ENCODE measurements at places on chromosomes 1 and 21.

DNA sequence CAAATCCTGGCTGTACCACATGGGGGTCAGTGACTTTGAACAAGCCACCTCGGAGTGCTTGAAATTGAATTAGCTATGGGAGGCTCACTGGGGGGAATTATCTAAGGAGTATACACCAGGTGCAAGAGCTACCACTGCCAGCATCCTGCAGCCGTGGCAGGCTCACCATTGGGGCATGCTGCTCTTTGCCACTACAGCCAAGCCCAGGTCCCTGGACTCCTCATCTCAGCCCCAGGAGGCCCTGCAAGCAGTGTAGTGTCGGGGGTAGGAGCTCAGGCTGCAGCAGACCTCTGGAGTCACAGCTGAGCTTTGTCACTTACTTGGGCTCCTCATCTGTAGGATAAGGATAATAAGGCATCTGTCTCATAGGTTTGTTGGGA lies 35.3 kb downstream of the ACOT11 start:
- DNase-seq = no peak

DNA sequence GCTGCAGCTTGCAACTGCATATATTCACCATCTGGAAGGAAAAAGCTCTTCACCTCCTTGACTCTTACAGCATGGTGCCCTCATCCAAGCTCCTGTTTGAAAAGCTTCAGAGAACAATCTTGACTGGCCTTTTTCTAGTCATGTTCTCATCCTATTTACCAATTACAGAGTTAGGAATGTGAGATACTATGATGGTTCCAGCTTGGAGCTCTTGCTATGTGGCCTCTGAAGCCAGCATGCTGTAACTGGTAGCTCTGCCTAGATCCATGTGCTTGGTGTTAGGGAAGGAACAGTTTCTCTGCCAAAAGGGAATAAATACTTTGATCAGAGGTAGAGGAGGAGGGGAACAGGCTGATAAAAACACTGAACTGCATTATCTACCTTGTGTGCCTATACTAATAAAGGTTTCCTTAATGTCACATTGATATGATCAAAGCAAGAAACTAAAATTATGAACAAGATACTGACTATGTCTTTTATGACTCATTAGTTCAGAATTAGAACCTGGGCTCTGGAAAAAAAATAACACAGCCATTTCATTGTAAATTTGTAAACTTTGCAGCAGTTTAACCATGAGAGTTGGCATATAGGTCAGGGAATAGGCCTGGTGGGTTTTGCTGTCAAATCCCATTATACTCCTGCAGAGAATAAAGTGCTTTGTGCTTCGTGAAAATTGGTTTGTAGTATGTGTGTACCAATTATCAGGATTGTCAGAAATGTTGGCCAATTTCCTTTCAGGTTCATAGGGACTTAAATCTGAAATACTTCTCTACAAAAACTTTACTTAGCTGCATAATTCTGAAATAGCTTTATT lies 92.7 kb downstream of the LEPR start:
- DNase-seq = no peak

DNA sequence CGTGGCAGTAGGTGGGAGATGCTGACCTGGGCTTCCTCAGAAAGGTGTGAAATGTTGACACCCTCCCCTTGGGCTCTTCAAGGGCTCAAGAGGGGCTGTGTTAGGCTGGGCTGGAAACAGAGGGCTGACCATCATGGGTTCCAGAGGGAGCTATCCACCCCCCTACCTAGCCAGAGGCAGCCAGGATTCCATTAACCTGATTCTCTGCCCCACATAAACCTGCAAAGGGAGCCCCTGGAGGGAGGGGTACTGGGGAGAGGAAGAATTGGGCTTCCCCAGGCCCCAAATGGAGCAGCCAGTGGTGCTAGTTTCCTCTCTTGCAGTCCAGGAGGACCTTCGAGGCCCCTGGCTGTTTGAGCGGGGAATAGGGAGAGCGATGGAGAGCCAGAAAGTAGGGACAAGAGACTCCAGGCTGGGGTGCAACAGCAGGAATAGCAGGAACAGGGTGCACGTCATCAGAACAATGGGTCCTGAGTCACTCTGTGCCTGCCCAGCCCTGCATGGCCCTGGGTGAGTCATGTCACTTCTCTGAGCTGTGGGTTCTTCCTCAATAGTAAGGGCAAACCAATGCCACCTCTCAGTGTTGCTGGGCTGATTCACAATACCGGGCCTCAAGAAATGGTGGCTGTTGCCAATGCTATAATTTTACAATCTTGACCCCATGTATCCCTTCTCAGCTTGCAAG lies 121.2 kb downstream of the EPHB2 start:
- peak; percentile 30 for DNase-seq

GRCh38 chr1:109441069-109441468 lies 14.8 kb upstream of the PSMA5 start:
- DNase-seq = no peak

- DNase-seq = no peak
These were observed 24.1 kb downstream of the METTL13 start for GRCh38 chr1:171805395-171806115.

DNA sequence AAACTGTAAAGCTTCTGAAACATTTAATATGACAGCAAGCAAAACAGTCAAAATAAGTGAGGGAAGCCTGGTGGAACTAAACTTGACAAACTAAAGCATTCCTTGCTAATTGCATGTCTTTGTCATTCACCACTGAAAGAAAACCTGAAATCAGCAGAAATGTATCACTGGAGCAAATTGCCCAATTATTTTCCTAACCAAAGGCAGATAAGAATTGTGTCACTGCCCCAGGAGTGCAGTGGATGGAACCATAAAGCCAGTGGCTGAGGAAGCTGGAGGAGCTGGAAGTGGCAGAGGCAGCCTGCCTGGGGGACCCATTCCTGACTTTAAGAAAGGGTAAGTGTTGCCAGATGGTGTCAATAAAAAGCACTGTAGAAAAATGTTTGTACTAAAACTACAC lies 2.7 kb upstream of the SLC30A10 start:
- DNase-seq = no peak

GRCh38 chr21:33380483-33380998 lies 22.7 kb upstream of the IFNGR2 start:
- DNase-seq = peak; percentile 92

GRCh38 chr1:97505816-97506215 lies 415.0 kb downstream of the DPYD start:
- DNase-seq = no peak

GRCh38 chr1:201982082-201982622 lies 296 bp upstream of the RNPEP start:
- DNase-seq = peak; percentile 73

- DNase-seq = no peak
These were observed 293.9 kb downstream of the SDCCAG8 start for GRCh38 chr1:243549791-243550190.

- no peak for DNase-seq
These were observed 313.5 kb downstream of the DISC1 start for GRCh38 chr1:231940116-231940515.

- no peak for DNase-seq
These were observed 60.1 kb upstream of the DUSP10 start for GRCh38 chr1:221801773-221802516.

GRCh38 chr1:80047791-80048190 lies 1041.3 kb upstream of the ADGRL4 start:
- DNase-seq = no peak

DNA sequence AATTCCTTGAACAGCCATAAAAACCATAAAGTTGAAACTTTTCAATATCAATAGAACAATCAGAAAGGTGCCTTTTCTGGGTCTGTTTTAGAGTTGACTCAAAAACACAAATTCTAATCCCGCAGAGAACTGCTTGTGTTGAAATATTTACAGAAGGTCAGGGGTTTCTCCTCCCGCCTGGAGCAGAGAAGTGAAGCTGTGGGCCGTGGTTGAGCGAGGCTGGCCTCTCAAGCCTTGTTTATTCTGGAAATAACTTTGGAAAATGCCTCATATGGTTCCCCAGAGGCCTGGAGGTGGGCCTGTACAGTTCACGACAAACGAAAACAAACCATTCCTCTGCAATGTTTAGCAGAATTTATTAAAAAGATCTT lies 90.8 kb upstream of the ERRFI1 start:
- DNase-seq = no peak

DNA sequence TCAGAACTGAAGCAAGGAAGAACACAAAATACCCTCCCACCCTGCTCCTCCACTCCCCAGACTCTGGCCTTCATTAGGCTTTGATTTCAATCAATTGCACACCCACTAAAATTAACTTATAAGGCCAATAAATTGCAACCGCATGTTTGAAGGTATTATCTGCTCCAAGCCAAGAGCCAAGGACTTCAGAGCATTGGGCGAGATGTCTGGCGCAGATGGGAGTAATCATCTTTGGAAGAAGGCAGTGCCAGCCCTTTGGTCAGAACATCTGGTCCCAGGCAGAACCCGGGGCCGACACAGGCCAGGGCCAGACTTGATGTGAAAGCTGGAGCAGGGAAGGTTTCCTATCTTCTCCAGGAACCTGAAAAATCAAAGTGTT lies 60.0 kb downstream of the SLC66A1 start:
- DNase-seq = no peak

DNA sequence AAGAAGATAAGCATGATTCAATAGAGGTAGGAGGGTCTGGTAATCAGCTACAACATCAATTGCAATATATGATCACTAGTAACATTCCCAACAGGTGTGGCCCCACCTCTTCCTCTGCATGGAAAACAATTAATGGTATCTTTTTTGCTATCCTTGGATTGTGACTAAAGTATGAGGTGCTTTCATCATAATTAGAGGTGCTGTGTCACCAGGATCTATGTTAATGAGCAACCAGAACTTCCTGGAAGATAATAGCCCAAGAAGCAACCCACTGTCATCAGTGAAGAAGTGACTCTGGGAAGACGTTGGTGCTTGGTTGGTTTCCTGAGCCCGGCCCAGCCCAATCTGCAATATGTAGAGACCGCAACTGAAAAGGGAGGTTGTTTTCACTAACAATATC lies 167.2 kb downstream of the SETD4 start:
- DNase-seq = no peak

DNA sequence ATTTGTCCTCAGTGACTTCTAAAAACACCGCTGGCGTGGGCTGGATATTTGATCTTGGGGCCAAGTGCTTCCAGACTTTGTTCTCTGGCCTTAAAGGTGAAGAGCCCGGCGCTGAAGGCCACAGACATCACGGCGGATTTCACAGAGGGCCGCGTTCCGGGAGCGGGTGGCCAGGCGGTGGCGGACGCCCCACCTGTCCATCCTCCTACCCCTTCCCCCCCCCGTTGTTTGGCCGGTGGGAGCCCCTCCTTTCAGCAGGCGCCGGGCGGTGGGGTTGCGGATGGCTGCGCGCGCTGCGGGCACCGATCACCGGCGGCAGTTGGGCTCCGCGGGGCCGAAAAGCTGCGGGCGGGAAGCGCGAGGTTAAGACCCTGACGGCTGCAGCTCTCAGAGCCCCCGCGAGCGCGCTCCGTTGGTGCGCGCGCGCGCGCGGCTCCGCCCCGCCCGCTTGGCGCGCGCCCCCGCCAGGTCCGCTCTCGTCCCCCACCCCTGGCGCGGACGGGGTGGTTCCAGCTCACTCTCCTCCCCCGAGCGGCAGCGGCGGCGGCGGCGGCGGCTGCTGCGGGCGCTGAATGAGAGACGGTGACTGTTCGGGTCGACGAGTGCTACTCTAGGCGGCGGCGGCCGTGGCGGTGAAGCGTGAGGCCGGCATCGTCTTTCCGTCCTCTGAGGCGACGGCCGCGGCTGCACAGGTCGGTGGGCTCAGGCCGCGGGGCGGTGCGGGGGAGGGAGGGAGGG lies at the start of gene RALGPS2:
TSS of gene RALGPS2 (plus strand) at position 517 of the 738 bp plus-strand sequence. CDS start 51,521 bp downstream, outside the sequence.
- DNase-seq = peak; percentile 33

DNA sequence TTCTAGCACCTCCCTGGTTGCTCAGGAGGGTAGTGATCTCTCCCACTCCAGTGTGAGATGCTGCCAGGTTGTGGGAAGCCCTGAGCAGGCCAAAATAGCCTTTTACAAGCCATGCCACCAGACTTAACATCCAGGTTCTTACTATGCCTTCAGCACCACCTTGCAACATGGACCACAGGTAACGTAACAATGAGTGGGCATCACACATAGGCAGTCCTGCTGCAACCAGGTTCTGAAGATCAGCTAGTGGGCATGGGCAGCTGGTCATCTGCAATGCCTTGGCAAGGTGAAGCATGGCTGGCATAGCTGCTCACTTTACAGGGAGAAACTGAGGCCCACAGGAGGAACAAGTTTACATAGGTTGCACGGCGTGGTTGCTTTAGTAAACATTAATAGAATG lies 40.7 kb downstream of the DHCR24 start:
- no peak for DNase-seq

- no peak for DNase-seq
These were observed 28.0 kb downstream of the SMYD3 start for GRCh38 chr1:246479061-246479460.

DNA sequence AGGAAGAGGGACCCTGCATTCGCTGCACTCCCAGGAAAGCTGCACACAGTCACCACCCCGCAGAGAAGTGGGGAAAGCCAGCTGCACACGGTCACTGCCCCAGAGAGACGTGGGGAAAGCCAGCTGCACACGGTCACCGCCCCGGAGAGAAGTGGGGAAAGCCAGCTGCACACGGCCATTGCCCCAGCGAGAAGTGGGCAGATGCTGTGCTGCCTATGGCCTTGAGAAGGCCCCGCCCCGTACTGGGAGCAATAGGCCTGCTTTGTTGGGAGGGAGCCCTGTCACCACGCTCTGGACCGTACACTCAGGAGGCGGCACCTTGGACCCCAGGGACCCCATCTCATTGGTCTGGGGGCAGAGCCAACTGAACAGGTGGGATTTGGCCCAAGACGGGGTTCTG lies 4.3 kb upstream of the GPR153 start:
- DNase-seq = no peak

DNA sequence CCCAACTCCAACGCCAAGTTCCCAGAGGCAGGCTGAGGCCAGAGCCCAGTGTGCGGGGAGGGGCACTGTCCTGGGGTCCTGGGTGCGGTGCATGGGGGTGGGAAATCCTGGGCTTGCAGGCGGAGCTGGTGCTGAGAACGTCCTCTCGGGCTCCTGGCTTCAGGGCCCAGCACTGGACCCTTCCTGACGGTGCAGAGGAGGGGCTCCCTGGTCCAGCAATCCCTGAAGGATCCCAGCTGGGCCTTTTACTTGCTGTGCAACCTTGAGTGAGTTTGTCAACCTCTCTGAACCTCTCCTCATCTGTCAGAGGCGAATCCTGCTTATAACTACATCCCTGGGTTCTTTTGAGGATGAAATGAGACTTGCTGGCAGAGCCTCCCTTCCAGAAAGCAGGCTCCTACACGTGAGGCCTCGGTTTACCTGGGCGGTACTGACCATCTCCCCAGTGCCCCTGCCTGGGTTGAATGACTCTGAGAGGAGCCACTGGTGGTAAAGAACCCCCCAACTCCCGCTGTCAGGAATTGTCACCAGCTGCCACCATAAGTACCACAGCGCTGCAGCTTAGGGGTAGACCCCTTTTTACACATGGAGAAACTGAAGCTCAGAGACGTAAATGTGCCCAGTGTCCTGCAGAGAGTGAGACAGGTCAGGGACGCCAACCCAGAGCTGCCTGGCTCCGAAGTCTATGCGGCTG lies 77.3 kb downstream of the DHRS3 start:
- DNase-seq = no peak

DNA sequence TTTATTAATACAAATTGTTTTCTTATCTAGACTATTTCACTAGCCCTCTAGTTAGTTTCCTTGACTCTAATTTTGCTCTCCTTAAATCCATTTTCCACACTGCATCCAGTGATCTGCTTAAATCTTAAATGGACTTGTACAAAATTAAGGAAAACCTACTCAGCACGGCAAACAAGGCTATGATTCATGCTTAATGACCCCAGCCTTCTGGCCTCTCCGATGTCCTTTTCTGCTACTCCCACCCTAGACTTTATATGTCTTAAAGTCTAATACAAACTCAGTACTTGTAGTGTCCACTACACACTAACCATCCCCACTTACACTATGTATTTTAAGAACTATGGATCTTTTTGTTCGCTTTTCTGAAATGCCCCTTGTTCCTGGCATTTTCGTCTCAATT lies 2.2 kb downstream of the TMED5 start:
- no peak for DNase-seq

GRCh38 chr1:113747376-113747775 lies 11.9 kb downstream of the PHTF1 start:
- DNase-seq = no peak
